Stimulated activated CD8-positive, alpha-beta memory T cell treated with anti-CD3 and anti-CD28 coated beads, Interleukin-15, amount 100 ng/mL, for 48 hours (primary cell): ENCODE measurements at places on chromosomes 16 and 17.

- no peak for DNase-seq
Measured at GRCh38 chr16:57462978-57463362, 491 bp downstream of the POLR2C start.

DNA sequence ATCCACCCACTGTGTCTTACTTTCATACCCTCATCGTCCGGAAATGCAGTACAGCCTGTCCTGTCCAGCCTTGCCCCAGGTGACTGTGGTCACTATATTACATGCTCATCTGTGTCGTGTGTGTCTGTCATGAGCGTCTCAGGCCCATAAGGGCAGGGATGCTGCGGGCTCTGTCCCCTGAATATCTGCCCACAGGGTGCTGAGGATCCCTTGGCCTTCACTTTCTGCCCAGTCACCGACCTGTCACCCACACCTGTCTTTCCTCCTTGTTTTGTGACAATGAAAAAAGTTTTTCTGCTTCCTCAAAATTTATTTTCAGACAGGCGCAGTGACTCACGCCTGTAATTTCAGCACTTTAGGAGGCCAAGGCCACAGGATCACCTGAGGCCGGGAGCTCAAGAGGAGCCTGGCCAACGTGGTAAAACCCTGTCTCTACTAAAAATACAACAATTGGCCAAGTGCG lies 1.4 kb upstream of the CTRB1 start:
- no peak for DNase-seq

DNA sequence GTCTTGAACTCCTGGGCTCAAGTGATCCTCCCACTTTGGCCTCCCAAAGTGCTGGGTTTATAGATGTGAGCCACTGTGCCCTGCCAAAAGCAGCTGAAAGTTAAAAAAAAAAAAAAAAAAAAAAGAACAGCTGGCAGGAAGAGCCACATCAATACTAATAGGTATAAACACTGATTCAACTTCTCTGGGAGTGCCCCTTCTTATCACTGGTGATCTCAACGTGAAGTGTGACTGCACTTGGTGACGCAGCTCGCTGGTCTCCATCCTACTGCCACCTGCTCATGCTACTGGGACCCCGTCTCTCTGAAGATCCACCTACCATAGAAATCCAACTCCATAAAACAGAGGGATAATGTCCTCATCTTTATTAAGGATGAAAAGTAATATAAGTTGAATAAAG lies 40.8 kb downstream of the RNF157 start:
- DNase-seq, result no peak

GRCh38 chr16:3873482-3874173 lies 6.9 kb downstream of the CREBBP start:
- no peak for DNase-seq

GRCh38 chr17:4554997-4555799 lies at the start of gene MYBBP1A:
Gene MYBBP1A (minus strand): TSS chr17:4555384. CDS start chr17:4555324, 60 bp downstream.
- peak; percentile 96 for DNase-seq

GRCh38 chr17:57419940-57420550 lies 163.7 kb downstream of the MSI2 start:
- no peak for DNase-seq

DNA sequence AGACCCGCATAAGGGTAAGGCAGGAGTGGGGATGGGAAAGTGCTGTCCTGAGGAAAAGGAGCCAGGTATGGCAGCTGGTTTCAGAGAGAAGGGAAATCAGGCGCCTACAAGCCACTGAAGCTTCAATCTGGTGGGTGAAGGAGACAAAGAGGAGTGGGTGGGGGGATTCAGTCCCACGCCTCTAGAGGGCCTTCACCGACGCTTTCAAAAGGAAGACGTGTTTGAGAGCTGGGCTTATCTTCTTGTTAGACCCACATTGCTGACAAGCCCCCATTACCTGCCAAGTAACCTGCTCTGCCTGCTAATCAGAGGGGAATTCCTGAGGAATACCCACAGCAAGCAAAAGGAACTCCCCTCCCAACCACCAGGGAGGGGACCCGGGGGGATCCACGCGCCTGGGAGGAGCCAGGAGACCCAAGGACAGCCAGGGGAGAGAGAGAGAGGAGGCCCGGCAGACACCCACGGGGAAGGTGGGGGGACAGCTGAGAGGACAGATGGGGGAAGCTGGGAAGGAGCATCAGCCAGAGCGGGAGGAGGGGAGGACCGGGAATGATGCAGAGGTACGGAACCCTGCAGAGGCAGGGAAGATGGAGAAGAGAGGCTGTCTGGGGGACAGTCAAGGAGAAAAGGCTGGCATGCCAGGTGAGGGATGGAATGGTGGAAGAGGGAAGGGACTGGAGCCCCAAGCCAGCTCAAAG lies 1.0 kb downstream of the MTMR4 start:
- DNase-seq, result no peak

- no peak for DNase-seq
Measured at GRCh38 chr17:66620528-66620927, 214.4 kb upstream of the CACNG5 start.

GRCh38 chr16:47043200-47043599 lies 69.7 kb upstream of the DNAJA2 start:
- DNase-seq, result no peak

GRCh38 chr16:2284001-2284770 lies 16.3 kb upstream of the RNPS1 start:
- no peak for DNase-seq

DNA sequence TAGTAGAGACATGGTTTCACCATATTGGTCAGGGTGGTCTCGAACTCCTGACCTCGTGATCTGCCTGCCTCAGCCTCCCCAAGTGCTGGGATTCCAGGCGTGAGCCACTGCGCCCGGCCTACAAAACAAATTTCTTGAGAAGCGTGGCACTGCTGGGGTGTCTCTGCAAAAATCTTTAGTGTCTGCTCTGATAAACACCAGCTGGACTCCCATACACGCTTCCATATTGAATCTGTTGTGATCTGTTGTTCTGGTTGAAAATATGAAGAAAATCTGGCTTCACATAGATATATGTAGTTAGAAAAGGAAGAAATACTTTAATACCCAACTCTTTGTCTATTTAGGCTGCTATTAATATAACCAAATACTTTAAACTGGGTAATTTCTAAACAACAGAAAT lies 33.3 kb downstream of the VPS53 start:
- no peak for DNase-seq

DNA sequence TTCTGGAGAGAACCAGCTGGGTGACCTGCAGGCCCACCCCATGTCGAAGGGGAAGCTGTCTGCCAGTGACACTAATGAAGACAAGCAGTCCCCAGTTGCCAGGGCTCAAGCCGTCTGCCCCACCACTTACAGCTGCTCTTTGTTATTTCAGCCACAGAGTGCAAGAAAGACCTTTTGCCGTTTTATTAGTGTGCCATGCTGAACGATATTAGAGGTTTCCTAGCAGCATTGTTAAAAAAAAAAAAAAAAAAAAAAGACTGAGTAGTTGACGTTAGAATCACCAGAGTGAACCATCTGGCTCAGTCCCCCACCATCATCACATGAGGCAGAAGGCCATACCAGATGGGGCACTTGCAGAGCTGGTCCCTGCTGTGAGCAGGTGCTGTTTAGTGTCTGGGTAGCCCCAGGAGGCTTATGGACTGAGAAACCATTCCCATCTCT lies 26.5 kb upstream of the SLC39A11 start:
- no peak for DNase-seq

GRCh38 chr16:85123891-85124635 lies 11.8 kb upstream of the CIBAR2 start:
- no peak for DNase-seq

DNA sequence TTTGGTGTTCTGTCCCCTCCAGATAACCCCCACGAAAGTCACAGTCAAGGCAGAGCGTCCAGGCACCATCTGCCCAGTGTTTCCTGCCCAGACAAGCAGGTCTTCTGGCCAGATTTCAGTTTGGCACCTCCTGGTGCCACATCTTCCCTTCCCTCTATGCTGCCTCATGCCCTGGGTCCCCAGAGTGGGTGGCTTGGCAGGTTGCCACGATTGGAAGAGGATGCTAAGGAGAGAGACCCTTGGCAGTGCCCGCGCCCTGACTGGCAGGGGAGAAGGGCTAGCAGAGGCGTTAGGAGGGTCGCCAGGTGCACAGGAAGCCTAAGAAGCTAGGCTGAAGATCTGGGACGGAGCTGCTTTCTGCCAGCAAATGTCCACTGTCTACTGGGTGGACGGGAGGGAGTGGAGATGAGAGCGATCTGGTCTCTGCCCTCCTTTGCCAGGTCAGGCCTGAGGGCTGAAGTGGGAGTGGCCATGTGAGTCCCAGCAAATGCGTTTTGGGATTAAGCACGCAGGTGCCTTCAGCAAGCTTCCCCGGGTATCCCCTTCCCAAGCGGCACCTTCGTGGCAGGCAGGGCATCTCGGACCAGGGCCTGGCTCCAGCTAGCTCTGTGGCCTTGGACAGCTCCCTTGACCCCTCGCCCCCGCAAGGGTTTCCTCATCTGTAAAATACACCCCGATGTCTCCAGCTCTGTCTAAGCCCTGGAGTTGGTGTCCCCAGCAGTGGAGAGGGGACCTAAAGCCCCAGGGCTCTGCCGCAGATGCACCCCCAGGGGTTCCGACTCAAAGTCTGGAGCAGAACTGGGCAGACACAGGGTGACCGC lies 13.4 kb upstream of the CD300A start:
- no peak for DNase-seq

DNA sequence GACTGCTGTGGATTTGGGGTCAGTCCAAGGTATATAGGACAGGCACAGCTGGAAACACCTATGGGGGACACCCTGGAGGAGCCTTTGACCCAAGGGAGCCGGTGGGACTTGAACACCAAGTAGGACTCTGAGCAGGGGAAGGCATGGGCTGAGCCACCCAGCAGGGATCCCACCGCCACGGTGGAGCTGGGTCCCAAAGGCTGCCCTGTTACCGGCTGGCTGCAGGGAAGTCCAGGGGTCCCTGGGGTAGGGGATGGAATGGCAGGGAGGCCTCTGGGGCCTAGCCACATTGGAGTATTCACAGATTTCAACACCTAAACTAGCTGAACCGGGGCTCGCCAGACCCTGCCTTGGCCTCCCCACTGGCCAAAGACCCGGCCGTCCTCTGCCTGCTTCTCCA lies 39.7 kb upstream of the CREBBP start:
- no peak for DNase-seq

GRCh38 chr17:61040666-61041065 lies 359.0 kb upstream of the TBX2 start:
- no peak for DNase-seq

- peak; percentile 39 for DNase-seq
Measured at GRCh38 chr16:24668481-24669061, 60.9 kb upstream of the TNRC6A start.

DNA sequence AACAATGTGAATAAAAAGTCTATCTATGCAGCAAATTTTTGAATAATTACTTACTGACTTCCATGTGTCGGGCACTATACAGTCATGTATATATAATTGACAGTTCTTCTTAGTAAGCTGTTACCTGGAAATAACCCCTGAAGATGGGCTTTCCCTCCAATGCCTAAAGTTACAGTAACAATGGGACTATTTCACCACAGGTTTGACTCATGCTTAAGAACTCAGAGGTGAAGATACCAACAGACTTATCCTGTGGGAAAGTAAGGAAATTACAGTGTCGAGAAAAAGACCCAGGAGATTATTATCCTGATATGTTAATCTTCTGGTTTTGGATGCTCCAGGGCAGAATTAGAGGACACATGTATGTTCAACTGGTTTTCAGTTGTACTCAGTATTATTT lies 601.5 kb upstream of the SOX9 start:
- no peak for DNase-seq

GRCh38 chr16:55056585-55057401 lies 126.1 kb downstream of the IRX5 start:
- DNase-seq, result no peak

- DNase-seq, result no peak
Measured at GRCh38 chr16:48834576-48834975, 224.6 kb upstream of the N4BP1 start.

DNA sequence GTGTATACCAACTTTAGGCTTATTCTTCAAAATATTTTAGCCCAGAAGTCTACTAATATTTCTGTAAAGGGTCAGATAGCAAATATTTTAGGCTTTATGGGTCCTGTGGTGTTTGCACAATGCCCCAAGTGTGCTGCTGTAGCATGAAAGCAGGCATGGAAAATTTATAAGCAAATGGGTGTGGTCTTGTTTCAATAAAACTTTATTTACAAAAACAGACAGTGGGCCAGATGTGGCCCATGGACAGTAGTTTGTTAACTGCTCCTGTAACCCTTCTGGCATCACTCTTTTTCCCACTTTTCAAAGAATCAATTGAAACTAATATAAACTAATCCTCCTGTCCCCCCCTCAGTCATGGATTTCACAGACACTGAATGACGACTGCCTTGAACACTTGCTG lies 410.7 kb downstream of the SHISA9 start:
- no peak for DNase-seq

GRCh38 chr16:70370924-70371323 lies 24.2 kb downstream of the DDX19A start:
- no peak for DNase-seq

- no peak for DNase-seq
Measured at GRCh38 chr17:82199496-82199895, 13.1 kb downstream of the CCDC57 start.

GRCh38 chr17:73841431-73842060 lies 197.3 kb upstream of the SDK2 start:
- no peak for DNase-seq

DNA sequence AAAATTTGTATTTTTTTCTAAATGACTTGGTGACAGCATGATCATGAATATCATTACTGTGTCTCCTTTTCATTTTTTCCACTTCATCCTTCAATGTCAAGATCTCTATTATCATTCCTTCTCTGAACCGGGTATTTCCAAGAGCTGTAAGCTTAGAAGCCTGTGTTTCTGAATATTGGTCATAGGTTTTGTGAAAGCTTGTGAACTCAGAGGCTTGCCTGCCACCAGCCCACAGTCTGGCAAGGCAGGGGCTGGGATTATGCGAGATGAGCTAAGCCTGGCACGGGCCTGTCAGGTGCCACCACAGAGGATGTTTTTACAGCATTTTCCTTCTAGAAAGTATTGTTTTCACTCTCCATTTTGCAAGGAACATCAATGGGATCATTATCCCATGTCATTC lies 92.8 kb downstream of the MYH10 start:
- DNase-seq, result no peak

GRCh38 chr17:43044024-43044423 lies 19.0 kb downstream of the RND2 start:
- no peak for DNase-seq

GRCh38 chr17:4422864-4423263 lies 10.9 kb upstream of the SPNS3 start:
- no peak for DNase-seq

GRCh38 chr17:68969101-68969500 lies 13.9 kb upstream of the ABCA8 start:
- no peak for DNase-seq
